ENCODE measurements at places on chromosomes 7 and 10. TPM values are rescaled to one million over a fixed set of nuclear protein-coding genes. Genes with fewer than 3 reads are reported as not detected.

DNA sequence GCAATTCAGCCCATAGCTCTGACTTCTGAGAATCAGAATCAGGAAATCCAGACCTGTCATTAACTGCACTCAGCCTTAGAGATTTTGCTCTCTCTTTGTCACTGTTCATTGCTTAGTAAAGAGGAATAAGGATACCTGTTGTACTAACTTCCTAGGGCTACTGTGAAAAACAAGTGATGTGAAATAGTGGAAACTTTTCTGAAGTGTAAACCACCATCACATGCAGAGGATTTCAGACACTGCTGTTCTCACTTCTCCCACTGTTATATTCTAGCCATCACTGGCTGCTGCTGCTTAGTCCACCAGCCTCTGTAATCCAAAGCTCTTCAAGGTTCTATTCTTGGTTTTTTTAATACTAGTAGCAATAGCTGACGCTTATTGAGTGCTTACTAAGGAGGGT, 129.6 kb upstream of the CCDC6 start:
- DNase-seq: no peak

- DNase-seq: no peak
These were observed 131.6 kb upstream of the TMEM72 start for GRCh38 chr10:44779511-44779910.

DNA sequence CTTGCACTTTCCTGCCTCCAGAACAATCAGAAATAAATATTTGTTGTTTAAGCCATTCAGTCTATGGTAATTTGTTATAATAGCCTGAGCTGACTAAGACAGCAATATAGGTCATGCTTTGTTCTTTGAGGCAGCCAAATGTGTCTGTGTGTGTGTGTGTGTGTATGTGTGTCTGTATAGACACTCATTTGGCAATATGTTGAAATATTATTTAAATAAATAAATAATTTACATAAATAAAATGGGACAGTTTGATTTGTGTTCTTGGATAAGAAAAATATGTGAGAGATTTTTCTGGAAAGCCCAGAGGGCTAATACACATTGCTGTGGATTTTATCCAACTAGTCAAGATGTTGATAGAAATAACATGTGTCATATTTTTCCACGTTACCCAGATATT, 140.2 kb downstream of the PTN start:
- peak; percentile 36 for DNase-seq

DNA sequence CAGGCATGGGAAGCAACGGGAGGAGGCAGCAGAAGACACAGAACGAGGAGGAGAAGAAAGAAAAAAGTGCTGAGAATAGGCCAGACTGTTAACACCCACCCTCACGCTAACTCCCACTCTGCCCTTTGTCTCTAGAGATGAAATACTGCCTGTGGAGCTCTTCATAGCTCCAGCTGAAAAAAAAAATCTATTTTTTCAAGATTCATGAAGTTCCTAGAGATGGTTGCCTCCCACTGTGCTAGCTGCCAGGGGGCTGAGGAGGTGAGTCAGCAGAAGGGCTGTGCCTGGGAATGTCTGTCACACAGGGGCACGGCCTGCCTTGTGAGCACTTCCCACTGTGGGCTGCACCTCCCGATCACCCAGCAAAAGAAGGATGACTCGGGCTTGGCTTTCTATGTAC, 144.5 kb downstream of the RNF216 start:
- peak; percentile 56 for DNase-seq

The NAPEPLD gene
- polyA plus RNA-seq: 20.5 TPM

The ANKRD61 gene
- polyA plus RNA-seq: 0.76 TPM

Measured in muscle of back (tissue), 13 donors.